ENCODE measurements at places on chromosomes 12 and 14.

DNA sequence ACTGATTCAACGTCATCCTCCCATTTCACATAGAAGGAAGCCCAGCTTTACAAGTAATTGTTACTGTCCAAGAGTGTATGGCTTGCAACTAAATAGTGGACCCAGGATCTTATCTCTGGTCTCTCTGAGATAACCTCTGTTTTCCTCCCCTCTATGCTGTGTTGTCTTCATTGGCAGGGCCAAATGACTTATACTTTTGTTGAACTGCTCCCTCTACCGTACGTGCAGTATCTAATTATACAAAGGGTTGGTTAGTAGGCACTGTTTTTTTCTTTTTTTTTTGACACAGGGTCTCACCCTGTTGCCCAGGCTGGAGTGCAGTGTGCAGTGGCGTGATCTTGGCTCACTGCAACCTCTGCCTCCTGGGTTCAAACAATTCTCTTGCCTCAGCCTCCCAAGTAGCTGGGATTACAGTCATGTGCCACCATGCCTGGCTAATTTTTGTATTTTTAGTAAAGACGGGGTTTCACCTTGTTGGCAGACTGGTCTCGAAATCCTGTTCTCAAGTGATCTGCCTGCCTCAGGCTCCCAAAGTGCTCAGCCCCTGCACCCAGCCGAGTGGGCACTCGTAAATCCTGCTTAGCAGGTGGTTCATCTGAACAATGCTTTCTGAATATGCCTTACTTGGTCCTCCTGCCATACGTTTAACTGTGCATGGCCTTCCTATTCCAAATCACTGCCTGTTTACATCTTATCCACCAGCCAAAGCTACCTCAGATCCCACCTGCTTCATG is 162.1 kb downstream of the ADCK1 start:
- DNase-seq: no peak

DNA sequence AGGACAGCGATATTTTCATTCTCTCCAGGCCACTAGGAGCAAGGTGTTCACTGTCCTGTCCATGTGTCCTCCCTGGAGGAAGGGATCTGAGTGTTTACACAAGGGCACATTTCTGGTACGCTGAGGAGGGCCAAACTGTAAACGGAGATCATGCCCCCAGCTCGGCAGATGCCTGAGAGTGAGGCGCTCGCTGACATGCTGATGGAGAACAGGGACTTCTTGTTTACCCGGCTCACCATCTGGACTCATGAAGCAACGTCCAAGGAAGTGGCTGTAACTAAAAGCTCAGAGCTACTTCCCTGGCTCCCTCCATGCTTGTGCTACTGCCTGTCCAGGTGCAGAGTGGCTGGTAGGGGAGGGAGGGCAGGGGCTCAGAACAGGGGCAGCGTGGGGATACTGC is 43.4 kb upstream of the KCNA1 start:
- no peak for DNase-seq

DNA sequence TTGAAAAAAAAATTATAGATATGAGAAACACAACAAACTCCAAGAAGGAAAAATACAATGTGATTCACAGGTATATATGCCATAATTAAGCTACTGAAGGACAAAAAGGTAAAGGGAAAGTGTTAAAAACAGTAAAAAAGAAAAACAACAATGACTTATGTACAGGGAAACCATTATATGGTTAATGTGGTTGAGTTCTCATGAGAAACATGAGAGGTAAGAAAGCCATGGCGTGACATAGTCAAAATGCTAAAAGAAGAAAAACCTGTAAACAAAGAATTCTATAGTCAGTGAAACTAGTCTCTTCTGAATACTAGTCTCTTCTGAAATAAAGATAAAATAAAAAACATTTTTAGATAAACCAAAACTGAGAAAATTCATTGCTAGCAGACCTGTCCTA is 109.1 kb downstream of the NEDD1 start:
- no peak for DNase-seq

DNA sequence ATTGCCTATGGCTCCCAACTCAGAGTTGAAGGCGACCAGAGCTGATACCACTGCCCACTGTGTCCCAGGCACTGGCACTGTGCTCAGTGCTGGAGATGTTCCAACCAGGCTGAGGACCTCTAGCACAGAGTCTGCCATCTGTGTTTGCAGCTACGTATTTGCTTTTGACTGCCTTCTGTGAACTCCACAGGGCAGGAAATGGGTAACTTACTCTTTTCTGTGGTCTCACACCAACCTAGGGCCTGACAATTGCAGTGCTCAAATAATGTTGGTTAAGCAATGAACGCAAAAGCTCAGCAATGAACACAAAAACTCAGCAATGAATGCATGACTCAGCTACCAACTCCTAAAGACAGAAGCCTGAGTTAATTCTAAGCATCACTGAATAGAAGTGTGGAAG is 202.8 kb downstream of the NUAK1 start:
- no peak for DNase-seq

DNA sequence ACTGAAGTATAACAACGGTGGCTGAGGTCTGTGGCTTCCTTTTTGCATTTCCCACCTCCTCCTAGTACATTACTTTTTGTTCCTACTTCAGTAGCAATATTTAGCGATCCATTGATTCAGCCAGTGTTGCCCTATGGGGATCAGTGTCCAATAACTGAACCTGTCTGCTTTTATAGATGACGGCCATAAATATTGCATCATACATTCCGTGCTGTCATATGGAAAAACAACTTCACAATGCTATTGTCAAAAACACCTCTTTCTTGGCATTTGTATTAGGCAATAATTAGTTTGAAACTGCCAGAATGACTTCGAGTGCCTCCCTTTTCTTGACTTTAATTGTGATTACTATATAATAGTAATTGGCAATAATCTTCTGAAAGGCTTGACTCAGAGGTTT is 149.5 kb downstream of the PRIMA1 start:
- DNase-seq: no peak

GRCh38 chr12:124388679-124389137 is 93.8 kb downstream of the RFLNA start:
- no peak for DNase-seq

DNA sequence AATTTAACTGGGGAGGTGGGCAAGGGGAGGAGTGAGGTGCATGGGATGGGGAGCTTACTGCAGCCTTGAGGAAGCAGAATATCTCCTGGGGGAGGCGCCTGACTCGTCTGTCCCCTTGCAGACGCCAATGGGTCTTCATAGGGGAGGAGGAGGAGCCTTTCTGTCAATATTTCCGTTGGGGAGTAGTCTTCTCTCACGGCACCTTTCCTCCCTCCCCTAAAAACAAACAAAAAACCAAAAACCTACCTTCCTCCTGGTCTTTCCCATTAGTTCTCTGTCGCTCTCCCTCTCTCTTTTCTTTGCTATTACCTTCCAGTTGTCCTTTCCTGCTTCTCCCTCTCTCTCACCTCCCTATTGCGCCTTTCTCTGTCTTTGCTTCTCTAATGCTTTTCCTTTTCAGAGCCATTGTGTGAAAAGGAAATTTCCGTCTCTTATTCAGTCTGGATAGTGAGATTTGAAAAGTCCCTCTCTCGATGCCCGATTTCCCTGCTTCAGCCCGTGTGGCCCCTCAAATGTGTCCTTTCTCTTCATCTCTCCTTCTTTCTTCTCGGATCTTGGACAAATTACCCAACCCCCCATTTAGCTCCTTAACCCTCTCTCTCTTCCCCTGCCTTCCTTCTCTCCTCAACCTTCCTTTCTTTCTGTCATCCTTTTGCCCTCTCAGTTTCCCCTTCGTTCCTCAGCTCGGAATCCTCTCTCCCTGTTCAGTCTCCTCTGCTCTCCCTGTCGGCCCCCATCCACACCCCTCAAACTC is 5.9 kb downstream of the GPR84 start:
- no peak for DNase-seq

DNA sequence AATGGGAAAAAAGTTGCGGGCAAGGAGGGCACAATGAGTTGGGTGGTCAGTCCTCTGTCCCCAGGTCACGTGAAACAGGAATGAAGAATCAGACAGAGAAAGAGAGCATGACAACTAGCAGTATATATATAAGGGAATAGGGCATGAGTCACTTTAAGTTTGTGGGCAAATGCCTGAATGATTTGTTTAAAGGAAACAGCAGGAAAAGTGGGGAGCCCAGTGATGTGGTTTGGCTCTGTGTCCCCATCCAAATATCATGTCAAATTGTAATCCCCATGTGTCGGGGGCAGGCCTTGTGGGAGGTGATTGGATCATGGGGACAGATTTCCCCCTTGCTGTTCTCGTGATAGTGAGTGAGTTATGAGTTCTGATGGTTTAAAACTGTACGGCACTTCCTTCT is 195.3 kb upstream of the IGF1 start:
- DNase-seq: no peak

DNA sequence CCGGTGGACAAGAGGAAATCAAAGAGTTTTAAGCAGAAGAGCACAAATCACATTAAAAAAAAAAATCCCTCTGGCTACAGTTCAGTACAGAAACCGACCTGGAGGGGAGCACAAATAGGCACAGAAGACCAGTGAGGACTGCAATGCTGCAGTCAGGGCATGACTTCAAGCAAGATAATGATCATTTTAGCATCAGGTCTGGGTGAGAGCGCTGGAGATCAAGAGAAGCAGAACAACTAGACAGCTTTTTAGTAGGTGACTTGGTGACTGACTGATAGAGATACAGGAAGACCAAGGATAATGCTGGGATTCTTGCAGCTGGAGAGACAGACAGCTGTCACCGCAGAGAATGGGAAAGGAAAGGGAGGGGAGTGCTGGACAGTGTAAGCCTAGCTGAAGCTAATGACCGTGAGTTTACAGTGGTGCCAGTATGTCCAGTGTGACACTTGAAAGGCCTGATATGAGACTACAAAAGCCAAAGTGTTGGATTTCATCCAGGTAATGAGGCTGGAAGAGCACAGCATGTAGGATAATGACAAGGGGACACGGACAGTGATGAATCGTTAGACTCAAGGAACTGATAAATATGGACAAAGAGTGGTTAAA is 5.6 kb downstream of the NFYB start:
- DNase-seq: no peak

- DNase-seq: no peak
Observed at GRCh38 chr12:111046896-111047295, 126.5 kb upstream of the MYL2 start.

DNA sequence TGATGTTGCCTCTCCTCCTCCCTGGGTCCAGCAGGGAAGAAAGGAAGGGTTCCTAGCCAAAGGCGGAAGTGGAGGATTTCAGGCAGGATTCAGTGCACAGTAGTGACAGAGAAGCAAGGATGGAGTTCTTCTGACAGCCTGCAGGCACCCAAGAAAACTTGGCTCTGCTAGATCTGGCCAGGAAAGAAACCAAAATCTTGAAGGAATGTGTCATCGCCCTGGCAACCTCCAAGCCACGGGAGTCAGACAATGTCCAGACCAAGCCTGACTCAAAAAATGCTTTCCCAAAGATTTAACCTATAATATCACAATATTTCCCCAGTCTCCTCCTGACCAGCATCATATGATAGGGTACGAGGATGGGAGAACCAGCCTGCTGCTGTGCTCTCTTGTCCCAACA is 22.8 kb upstream of the DHRS4 start:
- DNase-seq: no peak

GRCh38 chr12:27460471-27460978 is 14.0 kb downstream of the SMCO2 start:
- DNase-seq: no peak

DNA sequence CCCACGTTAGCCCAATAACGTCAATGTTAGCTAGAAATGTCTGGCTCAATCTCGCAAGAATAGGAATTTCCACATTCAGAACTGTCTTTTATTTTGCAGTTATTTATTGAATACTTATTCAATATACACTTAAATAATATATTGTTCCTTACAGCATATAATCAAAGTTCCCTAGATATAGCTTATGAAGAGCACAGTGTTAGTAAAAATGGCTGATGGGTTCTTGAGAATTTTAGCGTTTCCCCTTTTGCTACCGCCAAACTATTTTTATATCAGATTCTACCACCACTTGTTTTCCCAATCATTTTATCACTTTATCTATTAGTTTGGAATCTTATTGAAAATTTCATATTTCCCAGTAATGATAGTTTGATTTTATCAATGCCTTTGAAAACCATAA is 12.7 kb downstream of the EPS8 start:
- DNase-seq: no peak

DNA sequence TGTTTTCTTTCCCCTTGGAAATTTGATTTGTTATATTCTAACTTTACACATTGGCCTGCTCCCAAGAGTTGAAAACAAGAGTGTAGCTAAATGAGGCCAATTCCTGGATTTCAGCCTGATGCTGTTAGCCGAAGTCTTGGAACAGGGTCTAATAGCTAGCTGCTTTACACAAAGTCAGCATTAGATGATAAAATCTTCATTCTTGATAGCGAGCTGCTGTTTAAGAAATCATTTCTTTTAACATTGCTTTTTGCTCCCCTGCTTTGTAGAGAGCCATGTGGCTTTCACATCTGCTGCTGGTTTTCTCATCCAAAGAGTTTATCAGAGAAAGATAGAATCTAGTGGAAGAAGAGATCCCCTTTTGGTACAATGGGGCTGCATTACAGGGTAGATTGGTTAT is 22.3 kb downstream of the FBXW8 start:
- no peak for DNase-seq

GRCh38 chr14:62436261-62436660 is 609.0 kb downstream of the KCNH5 start:
- no peak for DNase-seq

- no peak for DNase-seq
Observed at GRCh38 chr12:2967651-2968050, 8.5 kb downstream of the TEAD4 start.

GRCh38 chr12:43824207-43824775 is 11.6 kb upstream of the TMEM117 start:
- DNase-seq: no peak

- DNase-seq: no peak
Observed at GRCh38 chr14:104138098-104138717, at the start of gene KIF26A. KIF26A (plus strand) TSS chr14:104138587; CDS start chr14:104138723, 136 bp downstream.

GRCh38 chr12:22268406-22268805 is 66.1 kb downstream of the ST8SIA1 start:
- no peak for DNase-seq

DNA sequence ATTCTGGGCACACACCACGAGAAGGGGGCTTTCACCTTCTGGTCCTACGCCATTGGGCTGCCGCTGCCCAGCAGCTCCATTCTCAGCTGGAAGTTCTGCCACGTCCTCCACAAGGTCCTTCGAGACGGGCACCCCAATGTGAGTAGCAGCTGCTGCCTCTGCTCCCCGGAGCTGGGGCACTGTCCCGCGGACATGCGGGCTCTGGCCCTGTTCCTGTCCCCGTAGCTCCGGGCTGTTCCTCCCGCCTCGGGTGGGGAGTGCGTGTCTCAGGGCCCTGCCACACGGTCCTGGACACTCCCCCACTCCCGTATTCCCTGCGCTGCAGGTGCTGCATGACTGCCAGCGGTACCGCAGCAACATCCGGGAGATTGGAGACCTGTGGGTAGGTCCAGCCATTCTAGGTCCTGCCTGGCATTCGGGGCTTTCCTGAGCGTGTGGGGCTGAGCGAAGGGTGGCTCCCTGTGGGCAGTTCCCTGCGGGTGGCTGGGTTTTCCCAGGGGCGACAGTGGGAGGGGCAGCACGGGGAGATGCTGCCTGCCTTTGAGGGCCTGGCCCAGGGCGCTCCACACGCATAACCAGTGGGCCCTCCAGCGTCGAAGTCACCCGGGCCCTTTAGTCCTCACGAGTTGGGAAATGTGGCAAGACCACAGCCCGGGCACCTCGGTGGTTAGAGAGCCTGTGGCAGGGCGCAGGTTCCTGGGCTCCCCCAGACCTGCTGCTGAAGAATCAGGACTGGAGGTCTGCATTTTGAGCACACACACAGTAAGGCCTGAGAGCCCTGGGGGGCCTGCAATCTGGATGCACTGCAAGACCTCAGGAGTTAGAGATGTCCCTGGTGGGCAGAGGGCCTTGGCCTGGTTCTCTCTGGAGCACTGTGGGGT is 13.5 kb downstream of the HIP1R start:
- DNase-seq: no peak

GRCh38 chr14:33515899-33516298 is 435.0 kb downstream of the EGLN3 start:
- no peak for DNase-seq
